ENCODE measurements at places on chromosomes 7 and 10.

- DNase-seq: no peak
Measured at GRCh38 chr7:68334636-68335272, 1263.5 kb upstream of the AUTS2 start.

DNA sequence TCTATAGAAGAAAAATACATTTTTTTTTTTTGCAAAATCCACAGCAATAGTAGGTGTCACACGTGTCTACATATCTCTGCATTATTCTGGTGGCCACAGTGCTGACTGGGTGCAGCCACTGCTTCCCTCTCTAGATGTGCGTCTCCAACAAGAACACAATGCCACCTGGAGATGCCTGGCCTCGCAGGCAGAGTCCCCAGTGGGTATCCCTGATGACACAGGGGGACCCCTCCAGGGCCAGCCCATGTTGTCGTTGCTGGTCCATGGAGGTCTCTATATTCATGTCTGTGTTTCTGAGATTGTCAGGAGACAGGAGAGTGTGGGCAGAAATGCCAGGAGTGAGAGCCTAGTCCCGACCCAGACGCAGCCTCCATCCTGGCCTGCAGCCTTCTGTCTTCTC, 345.9 kb upstream of the SHH start:
- no peak for DNase-seq

GRCh38 chr7:66464059-66464458, 164.6 kb upstream of the KCTD7 start:
- no peak for DNase-seq

DNA sequence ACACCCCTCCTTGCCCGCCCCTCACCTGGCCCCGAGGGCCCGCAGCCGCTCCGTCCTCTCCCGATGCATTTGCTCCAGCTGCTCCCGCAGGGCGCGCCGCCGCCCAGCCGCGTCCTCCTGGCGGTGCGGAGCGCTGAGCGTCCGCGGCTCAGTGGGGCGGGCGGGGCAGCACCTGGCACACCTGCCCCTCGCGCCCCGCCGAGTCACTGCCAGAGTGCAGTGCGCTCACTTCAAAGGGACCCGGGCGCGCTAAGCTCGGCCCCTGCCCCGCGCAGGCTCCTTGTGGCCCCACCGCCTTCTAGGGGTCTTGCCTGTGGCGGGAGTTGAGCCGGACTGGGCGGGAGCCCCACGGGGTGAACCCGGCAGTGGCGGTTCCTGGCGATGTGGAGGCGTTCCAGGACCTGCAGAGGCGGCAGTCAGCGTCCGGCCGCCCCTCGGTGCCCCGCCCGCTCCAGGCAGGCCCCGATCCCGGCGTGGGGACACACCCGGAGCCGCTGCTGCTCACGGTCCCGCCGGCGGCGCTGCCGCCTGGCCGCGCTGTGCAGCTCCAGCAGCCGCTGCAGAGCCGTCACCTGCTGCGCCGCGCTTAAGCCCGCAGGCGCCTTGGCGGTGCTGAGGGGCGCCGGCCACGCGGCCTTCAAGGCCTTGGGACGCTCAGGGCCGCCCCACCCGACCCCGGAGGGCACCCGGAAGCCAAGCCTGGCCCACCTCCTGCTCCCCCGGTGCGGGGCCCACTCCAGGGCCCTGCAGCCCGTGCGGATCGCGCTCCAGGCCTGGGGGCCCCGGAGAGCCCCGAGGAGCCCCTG, 6.7 kb downstream of the ATP6V1F start:
- peak; percentile 84 for DNase-seq

- DNase-seq: no peak
Measured at GRCh38 chr10:73501651-73502050, 5.8 kb upstream of the PPP3CB start.

GRCh38 chr7:66837007-66837406, 84.0 kb upstream of the TMEM248 start:
- no peak for DNase-seq

DNA sequence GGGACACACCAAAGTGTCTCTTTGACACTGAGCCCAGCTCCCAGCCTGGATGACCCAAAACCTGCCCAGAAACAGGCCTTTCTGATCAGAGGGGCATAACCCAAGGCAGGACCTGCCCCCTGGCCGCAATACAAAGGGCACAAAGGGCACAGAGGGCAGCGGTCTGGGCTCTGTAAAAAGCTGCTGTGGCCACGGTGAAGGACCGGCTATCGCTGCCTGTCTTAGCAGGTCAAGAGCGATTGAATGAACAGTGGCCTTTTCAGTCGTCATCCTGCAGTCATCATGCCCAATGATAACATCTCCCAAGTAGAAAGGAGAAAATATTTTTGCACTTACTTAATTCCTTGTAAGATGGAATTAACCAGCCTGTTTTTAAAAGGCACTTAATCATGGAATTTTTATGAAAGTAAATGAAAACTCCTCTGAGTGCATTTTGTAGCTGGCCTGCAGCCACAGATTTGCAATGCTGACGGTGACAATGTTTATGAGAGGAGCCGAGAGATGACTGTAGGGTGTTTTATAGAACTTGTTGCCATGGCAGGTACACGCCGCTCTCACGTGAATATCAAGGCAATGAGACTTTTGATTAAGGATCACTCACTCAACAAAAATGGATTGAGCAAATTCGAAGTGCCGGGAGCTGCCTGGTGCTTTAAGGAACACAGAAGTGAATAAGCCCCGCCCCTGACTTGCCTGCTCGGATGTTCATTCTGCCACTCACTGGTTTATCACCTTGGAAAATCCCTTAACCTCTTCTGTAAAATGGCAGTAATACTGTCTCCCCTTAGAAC, 47.3 kb upstream of the BHLHA15 start:
- no peak for DNase-seq

GRCh38 chr10:33365871-33366411, 31.5 kb upstream of the NRP1 start:
- peak; percentile 60 for DNase-seq

DNA sequence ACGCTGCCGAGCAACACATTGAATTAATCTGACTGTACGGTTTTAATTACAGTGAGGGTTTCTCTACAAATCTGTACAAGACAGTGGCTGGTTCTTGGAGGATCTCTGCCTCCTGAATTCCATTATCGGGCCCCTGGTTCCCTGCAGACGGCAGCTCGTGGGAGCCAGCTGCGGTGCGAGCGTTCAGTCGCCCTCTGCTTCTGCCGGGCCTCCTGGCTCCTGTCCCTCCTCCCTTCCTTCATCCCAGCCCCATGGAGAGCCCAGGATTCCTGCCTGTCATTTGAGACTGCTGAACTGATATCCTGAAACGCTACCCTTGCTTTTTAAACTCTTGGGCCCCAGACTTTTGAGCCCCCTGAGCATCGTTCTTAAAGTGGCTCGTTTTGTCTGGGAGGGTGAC, 6.6 kb upstream of the DLX6 start:
- no peak for DNase-seq

- DNase-seq: no peak
Measured at GRCh38 chr7:64666663-64667050, 724 bp downstream of the ZNF107 start.

DNA sequence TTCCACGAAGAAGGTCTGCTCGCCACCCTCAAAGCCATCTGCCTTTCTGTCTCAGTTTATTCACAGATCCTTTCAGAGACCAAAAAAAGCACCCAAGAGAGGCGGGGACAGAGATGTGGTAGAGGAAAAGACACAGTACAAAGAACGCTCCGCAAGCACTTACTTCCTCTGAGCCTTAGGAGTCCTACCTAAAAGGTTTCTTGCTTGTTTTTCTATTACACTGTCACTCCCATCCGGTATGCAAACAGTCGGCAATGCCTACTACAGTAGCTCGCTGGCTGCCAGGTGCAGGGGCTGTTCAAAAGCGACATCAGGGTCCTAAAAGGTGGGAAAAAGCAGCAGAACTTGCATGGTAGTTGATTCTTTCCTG, 816 bp downstream of the TECPR1 start:
- peak; percentile 71 for DNase-seq

- no peak for DNase-seq
Measured at GRCh38 chr7:102318482-102318971, 31.9 kb downstream of the SH2B2 start.

DNA sequence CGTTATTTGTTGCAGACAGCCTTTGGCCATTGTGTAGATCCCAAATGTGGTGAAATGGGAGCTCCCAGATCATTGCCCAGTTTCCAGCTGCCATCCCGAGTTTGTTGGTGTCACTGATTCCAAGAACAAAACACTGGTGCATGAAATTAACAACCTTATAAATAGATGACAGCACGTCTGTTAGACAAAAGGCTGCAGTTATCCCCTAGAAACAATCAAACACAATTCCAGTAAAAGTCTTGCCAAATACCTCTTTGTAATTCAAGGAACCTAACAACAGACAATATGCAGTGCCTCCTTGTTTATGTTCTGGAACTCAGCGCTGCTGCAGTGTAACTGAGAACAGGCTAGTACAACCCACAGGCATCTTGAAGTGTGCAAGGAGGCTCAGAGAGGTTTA, 404.5 kb downstream of the PAXIP1 start:
- no peak for DNase-seq

- no peak for DNase-seq
Measured at GRCh38 chr10:110571093-110571743, 3.7 kb downstream of the SMC3 start.

GRCh38 chr7:66380272-66380888, 175.2 kb downstream of the TPST1 start:
- DNase-seq: no peak

GRCh38 chr10:113030453-113030852, 80.4 kb downstream of the TCF7L2 start:
- DNase-seq: no peak

DNA sequence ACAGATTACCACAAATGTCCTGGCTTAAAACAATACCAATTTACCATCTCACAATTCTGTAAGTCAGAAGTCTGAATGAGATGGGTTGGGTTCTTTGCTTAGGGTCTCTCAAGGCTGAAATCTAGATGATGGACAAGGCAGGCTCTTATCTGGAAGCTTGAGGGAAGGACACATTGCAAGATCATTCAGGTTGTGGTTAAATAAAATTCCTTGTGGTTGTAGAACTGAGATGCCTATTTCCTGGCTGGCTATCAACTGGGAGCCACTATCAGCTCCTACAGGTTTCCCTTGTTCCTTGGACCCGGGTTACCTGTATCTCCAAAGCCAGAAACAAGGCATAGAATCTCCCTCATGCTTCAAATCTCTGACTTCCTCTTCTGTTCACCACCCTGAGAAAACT, 148.4 kb downstream of the MDFIC start:
- no peak for DNase-seq

- no peak for DNase-seq
Measured at GRCh38 chr10:8318956-8319355, 264.5 kb downstream of the GATA3 start.

GRCh38 chr10:131444286-131444685, 132.8 kb upstream of the TCERG1L start:
- no peak for DNase-seq

GRCh38 chr7:30224511-30225062, 59.8 kb upstream of the ZNRF2 start:
- no peak for DNase-seq

DNA sequence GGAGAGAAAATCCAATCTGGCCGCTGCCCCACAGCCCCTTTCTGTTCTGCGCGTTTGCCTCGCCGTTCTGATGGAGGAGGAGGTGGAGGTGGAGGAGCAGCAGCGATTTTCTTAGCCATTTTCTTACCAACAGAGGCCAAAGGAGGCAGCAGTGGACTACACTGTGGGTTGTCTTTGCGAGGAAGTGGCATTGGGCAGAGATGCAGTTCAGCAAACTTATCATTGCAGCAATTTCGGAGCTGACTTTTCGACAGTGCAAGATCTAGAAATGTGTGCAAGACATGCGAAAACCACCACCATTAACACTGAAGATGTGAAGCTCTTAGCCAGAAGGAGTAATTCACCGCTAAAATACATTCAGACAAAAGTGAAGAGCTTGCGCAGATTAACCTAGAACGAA, 1.9 kb upstream of the ARL4A start:
- DNase-seq: peak; percentile 59

DNA sequence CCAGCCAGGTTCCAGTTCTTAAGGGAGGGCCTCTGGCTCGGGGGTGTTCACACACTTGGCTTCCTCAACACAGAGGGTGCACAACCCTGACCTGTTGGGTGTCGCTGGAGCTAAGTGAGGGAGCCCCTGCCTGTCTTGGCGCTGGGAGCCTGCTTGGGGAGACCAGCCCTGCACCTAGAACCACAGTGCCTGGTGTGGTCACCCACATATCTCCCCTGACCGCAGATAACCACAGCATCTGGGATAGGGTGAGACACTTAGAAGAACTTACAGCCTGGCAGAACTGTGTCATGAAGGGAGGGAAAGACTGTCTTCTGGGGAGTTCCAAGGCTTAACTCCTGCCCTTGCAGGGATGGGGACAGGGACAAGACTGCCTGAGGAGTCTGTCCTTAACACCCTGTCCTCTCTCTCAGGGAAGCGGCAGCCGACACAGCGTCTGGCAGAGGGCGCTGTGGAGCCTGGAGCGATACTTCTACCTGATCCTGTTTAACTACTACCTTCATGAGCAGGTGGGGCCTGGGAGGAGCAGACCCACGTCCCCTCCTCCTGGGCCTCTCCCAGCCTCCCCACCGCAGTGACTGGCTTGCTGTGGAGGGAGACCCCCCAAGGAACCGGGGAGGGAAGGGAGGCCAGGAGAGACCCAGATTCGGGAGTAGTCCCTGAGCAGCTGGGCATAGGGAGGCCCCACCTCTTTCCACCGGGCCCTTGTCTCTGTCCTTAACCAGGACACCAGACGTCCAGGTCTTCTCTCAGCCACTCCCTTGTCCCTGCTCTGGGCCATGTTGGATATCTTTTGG, 59.0 kb downstream of the PALD1 start:
- DNase-seq: peak; percentile 67

- DNase-seq: no peak
Measured at GRCh38 chr10:91036807-91037411, 116.0 kb upstream of the ANKRD1 start.

DNA sequence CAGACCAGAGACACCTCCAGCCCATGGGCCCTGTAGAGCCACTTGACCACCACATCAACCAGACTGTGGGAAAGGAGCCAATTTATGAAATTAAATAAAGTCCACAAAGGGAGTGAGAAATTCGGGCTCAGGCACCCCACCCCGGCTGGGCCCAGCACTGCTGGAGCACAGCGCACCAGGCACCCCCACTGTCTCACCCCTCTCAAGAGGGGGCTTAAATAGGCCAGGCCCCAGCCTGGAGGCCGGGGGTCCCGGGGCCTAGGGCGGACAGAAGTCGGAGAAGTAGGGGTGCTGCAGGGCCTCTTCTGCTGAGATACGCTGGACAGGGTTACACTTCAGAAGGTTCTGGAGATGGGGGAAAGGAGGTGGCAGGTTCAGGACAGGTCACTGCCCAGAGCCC, 3.9 kb downstream of the CDK5 start:
- DNase-seq: no peak

GRCh38 chr7:124422081-124422480, 343.5 kb downstream of the GPR37 start:
- no peak for DNase-seq
